ENCODE measurements at places on chromosomes 2 and 18.

GRCh38 chr2:54981385-54981784 lies 68.9 kb downstream of the RTN4 start:
- DNase-seq, result no peak

GRCh38 chr18:54255141-54255540 lies 14.2 kb upstream of the POLI start:
- no peak for DNase-seq

GRCh38 chr2:208306291-208306690 lies 40.2 kb downstream of the PIKFYVE start:
- DNase-seq, result no peak

DNA sequence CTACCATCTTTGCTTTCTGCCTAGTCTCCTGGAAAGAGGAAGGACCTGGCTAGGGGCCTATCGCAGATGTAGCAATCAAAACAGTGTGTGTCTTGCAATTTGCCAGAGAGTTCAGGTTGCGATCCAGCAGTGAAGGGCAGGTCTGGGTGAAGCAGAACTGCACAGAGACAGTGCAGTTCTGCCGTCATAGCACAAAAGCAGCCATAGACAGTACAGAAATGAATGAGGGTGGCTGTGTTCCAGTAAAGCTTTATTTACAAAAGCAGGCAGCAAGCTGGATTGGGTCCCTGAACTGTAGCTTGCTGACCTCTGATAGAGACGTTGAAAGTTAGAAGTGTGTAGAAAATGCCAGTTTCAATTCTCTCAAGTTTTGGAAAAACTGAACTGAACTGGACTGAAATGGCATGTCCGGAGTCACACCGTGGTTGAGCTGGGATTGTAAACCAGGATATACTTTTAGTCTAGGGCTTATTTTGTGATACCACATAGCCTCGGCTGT lies 186.8 kb downstream of the LTBP1 start:
- no peak for DNase-seq

- DNase-seq, result no peak
Observed at GRCh38 chr2:27370816-27371620, 602 bp downstream of the SNX17 start.

DNA sequence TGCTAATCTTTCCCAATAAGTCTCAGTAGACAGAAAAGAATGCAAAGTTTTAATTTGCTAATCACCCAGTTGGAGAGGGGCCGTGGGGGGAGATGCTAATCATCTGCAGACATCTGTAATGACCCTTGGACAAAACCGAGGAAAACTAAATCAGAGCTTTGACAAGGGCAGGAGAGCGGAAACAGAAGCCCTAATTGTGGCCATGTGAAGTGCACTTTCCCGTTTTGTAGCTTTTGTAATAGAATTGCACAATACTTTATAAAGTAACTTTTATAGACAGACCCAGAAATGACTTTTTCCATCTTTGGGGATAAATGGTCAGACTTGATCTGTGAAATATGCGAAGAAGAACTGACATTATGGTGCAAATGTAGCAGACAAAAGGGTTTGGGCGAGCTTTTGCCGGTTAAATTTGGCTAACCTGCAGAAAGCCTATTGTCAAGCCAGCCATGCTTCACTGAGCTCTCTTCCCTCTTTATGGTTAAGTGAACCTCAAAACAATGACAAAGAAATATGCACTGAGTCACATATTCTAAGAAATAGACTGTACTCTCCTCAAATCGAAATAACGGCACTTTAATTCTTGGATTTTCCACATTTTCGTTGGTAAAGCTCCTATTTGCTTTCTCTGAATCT lies 980.1 kb upstream of the POU3F3 start:
- no peak for DNase-seq

GRCh38 chr2:230864605-230865306 lies at the start of gene ITM2C:
Gene ITM2C, plus strand, starts transcription at chr2:230864942. Its CDS starts 84 bp downstream, at chr2:230865026.
- DNase-seq, result peak; percentile 73

DNA sequence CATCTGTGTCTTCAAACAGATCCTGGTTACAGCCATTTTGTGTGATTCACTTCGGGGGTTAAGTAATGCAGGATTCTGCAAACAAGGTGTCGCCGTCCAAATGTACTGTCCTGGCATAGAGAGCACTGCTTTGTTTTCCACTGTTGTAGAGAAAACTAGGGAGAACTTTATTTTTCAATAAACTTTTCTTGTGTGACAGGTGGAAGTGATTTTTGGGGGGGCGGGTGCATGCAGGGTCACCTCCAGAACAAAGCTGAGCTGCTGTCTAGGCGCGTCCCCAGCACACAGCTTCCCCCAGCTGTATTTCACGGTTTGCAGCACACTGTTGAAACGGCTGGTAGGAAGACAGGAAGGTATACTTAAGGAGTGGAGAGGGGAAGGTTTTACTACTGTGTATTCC lies 200.6 kb downstream of the MGAT5 start:
- DNase-seq, result no peak

DNA sequence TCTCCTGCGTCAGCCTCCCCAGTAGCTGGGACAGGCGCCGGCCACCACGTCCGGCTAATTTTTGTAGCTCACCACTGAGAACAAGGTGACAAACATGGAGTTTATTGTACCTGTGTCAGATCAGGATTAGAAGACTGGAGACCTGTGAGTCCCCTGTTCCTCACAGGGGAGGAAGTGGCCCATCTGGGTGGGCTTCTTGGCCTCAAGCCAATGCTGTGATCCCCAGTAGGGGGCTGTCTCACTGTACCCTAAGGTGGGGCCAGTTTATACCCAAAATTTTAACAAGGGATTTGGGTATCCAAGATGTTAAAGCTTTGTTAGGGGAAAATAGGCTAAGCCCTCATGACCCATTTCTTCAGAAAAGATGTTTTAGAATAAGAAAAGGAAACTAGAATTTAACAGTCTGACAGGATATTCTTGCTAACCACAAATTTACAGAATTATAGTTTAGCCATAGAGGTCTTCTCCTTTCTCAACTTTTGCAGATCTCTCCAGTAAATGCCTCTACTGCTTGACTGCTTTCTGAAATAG lies 16.3 kb downstream of the PCBP1 start:
- DNase-seq, result no peak

DNA sequence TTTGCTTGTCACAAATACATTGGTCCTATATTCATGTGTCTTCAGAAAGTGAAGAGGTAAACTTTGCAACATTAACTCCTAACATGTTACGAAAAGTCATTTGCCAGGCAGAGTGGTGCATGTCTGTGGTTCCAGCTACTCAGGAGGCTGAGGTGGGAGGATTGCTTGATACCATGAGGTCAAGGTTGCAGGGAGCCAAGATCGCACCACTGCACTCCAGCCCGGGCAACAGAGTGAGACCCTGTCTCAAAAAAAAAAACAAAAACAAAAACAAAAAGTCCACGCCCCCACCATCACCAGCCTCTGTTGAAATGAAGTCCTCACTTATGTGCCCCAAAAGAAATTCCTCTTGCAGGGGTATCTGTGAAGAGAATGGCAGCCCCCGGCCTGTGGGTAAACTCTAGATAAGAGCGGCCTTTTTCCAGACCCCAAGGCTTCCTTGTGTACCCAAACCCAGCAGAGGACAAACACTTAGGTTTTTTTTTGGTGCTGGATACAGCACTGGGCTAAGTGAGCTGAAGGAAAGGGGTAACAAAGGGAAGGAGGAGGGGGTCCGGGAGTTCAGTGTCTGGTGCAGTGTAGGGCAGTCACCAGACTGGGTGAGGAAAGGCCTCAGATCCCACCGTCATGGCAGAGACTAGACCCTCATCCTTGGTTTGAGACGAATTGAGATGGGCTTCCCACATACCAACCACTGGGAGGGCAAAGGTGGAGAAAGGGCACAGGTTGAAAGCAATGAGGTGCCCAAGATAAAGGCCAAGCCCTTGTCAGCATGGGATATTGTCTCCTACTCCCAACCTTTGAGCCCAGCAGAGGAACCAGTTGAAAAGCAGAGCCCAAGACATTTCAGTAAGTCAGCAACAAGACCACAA lies 19.2 kb downstream of the HSPD1 start:
- no peak for DNase-seq

GRCh38 chr2:25338401-25338800 lies 3.3 kb downstream of the DNMT3A start:
- no peak for DNase-seq

- no peak for DNase-seq
Observed at GRCh38 chr18:73987247-73987980, 160.2 kb downstream of the FBXO15 start.

- no peak for DNase-seq
Observed at GRCh38 chr2:238133499-238134392, 4.7 kb upstream of the KLHL30 start.

DNA sequence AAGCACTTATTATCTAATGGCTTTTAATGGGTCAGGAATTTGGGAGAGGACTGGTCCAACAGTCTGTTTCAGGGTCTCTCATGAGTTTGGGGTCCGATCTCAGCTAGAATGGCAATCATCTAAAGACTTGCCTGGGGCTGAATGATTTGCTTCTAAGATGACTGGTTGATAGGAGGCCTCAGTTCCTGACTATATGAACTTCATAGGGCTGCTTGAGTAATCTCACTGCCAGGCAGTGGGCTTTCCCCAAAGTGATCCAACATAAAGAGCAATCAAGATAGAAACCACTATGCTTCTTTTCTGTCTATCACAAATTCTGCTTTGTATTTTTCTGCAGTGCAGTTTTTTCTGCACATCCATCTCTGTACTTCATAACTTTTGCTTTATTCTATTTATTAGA lies 793.5 kb upstream of the CHAC2 start:
- DNase-seq, result no peak

GRCh38 chr2:870426-870825 lies 80.2 kb upstream of the SNTG2 start:
- no peak for DNase-seq

DNA sequence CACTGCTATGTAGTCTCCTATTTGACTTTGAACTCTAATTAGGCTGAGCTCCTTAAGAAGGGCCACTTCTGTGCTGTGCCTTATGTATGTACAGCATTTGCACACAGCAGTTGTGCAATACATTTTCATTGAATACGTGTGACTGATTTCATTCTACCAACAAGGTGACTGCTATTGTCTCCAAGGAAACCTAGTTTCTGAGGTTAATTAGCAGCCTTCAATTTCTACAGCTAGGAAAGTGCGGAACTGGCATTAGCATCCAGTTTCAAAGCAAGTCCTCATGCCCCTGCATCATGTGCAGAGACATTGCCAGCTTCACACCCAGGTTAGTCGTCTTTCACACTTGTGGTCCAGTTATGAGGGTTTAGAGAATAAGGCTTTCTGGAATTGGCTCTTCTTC lies 58.6 kb downstream of the NCK2 start:
- peak; percentile 27 for DNase-seq

DNA sequence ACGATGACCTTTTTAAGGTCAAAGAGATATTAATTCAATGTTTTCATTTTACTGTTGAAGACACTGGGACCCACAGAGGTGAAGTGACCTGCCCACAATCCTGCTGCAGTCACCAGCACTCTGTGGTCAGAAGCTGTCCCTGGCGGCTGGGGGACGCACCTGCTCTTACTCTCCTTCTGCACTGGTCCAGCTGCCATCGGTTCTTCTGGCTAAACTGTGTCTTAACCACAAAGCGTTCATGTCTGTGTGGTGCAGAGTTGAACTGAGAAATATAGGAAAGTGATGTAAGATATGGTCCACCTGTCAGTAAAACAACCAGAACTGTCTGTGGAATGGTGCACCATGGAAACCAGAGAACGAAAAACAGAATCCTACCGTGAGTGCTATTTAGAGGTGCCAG lies 44.9 kb upstream of the SMIM21 start:
- DNase-seq, result no peak

DNA sequence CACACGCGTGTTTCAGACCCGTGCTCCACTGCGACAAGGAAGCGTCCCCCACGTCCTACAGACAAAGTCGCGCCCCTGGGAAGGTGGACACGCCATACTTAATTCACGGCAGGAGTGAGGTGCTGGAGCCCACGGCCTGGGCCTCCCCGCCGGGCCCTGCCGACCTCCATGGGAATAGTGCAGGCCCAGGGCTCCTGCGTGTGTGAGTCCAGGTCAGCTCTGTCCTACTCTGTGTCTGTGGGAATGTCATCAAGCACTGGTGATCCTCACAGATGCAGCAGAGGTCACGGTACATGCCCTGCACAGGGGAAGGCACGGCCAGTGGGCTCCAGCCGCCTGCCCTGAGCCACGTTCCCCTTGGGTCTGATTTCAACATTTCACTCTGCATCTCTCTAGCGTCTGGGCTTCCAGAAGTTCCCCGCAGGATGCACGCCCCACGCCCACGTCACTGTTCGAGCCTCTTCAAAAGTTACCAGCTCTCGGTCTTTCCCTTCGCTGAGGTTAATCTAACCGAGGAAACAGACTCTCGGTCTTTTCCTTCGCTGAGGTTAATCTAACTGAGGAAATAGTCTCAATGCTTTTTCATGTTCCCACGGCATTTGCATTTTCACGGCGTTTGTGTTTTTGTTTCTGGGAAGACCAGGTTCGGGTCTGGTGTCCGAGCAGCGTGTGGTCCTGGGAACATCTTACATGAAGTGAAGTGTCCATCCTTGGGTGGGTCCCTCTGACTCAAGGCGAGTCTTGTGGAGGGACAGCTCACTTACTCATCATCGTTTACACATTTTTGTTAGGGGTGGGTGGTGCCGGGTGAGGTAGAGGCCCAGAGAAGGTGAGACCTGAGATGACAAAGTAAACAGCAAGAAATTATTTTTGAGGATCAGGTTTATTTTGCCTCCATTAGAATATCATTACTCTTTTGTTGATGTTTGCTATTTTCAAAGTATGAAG lies 157.3 kb upstream of the ALKAL2 start:
- DNase-seq, result no peak

DNA sequence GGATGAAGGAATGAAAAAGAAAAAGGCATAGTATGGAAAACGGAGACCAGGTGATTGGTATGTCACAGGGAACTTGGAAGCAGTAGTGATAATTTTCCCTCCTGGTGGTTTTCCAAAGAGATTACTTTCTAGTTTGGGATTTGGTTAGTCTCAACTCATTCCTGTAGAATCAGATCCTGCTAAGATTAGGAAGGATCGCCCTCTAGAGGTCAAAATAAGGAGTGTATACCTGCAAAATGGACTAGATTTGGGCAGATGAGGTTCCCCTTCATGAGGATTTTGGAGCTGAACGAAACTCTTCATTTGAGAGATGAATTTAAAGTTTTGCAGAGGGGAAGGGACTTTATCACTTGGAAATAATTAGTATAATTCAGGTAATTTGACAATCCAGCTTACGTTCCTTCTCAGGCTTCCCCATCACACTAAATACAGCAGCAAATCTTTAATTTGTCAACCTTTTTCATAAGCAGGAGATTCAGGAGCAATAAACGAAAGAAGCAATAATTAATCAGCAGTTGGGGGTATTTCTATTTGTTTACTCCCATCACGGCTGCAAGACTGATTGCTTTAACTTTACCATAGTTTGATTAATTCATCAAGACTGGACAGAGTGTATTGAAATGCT lies 65.2 kb downstream of the CCDC195 start:
- DNase-seq, result no peak

DNA sequence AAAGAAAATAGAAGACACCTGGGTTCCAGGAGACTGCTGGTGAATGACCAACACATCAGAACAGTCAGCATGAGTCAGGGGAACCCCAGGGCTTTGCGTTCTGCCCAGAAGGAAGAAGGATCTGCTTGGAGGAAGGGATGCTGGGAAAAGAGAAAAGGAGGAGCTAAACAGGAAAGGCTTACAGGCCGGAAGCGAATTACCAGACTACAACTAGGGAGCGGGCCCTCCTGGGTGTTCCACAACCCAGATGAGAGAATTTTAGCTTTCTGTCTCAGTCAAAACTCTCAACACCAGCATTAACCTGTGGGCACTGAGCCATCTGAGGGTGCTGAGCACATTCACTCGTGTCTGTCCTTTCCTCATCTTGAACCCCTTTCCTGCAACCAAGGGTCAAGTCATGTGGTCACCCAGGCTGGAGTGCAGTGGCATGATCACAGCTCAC lies 19.2 kb downstream of the CDC42EP3 start:
- no peak for DNase-seq

Data from stimulated activated naive CD4-positive, alpha-beta T cell treated with Interleukin-2 at 50 U/mL for 16 hours (primary cell).